ENCODE measurements at places on chromosomes 1 and 21. TPM values are rescaled to one million over a fixed set of nuclear protein-coding genes. Genes with fewer than 3 reads are reported as not detected.

The SELP gene
- polyA plus RNA-seq: 1.0 TPM

DNA sequence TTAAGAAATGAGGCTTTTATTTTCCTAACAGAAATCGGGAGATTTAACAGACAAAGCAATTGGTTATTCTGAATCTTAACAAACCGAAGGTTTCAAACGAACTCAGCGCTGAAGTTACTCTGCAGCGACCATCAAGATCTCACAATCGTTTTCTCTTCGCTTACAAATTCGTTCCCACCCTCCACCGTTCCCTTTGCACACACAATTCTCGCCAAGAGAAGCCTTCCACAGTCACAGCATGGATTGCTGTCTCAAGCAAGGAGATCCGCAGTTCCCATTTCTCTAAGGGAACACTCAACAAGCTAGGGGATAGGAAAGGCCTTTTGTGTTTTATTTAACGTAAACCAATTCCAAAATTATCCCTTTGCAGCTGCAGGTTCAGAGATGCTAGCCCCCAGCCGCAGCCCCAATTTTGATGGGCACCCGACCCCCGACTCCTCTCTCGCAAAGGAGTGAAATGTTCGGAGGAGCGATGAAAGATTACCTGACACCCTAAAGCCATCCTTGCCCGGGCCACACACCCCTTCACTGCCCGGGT, 755 bp downstream of the FBXO42 start:
- DNase-seq: peak; percentile 72

GRCh38 chr1:111446546-111446945, 2.5 kb downstream of the WDR77 start:
- DNase-seq: no peak

GRCh38 chr1:84259376-84259775, 42.1 kb upstream of the SAMD13 start:
- DNase-seq: no peak

The RGSL1 gene
- polyA plus RNA-seq: not detected

- no peak for DNase-seq
Observed at GRCh38 chr1:166918088-166918955, 42.3 kb upstream of the TADA1 start.

The MROH7 gene
- 6.0 TPM for polyA plus RNA-seq

DNA sequence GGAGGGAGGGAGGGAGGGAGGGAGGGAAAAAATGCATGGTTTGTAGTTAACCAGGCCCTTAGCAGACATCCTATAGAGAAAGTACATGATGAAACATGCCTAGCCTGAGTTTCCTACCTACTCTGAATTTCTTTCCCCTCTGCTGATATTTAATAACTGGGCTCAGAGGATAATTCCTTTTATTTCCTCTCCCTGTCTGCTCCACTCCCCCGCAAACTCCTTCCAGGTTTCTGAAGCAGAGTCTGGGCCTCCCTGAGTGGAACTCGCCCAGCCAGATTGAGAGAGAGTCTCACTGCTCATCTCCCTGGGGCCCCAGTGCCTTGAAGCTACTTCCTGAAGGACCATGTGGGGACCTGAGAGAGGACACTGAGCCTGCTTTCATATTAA, 111.9 kb upstream of the SLC44A3 start:
- DNase-seq: peak; percentile 64

The FCRL4 gene
- not detected for polyA plus RNA-seq

The SYT6 gene
- 1.4 TPM for polyA plus RNA-seq

The ATAD3C gene
- 0.35 TPM for polyA plus RNA-seq

The FNDC10 gene
- 2.8 TPM for polyA plus RNA-seq

DNA sequence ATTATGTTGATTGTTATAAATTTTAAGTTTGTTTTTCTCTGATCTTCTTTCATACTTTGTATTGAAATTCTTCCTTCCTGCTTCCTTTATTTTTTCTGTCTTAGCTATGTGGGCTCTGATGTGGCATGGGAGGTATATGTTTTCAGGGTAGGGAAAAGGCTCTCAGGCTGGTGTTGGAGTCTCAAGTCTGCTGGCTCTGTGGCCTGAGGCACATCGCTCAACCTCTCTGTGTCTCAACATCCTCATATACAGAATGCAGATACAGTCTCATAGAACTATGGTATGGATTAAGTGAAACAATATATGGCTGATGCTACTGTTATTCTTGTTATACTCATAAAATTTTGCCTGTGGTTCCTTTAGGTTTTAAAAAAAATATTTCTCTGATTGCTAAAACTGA, 105.9 kb downstream of the KCNN3 start:
- DNase-seq: no peak

- no peak for DNase-seq
Observed at GRCh38 chr1:7380712-7381111, 390.4 kb upstream of the VAMP3 start.

DNA sequence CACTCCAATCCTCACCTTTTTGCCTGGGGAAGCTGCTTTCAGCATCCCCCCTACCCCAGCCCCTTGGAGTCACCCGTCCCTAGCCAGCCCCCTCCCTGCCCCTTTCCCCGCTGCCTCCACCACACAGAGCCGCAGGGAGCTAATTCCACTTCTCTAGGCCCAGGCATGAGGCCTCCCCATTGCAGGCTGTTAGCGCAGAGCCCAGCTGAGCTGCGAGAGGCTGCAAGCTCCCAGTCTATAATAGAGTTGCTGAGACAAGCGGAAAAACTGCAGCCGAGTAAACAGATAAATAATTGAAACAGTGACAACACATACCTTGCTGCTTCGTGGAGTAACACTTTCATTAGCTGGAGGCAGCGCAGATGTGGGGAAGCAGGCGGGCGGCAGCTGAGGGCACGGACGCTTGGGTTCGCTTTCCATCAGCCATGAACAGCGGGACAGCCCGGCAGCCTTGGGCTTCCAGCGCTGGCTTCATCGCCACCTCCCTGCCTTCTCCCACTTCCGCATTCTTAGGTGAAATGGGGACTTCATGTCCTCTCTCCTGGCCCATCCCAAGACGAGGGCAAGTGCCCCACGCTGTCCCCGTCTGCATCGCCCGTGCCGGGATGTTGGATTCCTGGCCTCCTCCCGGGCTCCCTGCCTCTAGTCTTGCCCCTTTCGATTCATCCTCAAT, 183.3 kb downstream of the IGSF21 start:
- no peak for DNase-seq

DNA sequence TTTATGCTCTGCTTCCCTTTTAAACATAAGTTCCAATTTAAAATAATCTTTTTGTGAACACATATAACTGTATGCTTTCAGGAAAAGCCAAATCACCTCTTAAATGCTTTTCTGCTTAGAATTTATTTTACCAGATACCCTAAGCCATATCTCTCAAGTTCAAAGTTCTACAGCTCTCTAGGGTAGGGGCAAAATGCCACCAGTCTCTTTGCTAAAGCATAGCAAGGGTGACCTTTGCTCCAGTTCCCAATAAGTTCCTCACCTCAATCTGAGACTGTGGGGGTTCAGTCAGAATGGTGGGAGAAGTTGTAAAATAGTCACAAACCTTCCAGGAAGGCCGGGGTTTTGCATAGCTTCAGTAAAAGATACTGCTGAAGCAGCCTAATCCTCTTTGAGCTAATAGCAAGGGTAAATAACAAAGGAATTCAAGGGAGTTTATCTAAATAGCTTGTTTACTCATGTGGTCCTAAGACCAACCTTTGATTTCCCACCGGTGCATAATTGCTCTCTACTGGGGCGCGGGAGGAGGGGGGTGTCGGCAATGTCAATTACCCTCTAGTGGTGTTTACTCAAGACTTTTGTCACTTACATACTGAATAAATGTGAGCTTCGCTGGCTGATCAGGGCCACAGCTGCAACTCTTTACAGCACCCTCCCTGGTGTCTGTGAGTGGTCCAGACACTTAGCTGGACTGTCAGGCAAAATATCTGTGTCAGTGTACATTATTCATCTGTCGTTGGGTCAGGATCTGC, 1376.2 kb downstream of the NCAM2 start:
- peak; percentile 8 for DNase-seq

The VPS13D gene
- polyA plus RNA-seq: 15.3 TPM

GRCh38 chr1:87399701-87400100, 71.0 kb downstream of the LMO4 start:
- no peak for DNase-seq

DNA sequence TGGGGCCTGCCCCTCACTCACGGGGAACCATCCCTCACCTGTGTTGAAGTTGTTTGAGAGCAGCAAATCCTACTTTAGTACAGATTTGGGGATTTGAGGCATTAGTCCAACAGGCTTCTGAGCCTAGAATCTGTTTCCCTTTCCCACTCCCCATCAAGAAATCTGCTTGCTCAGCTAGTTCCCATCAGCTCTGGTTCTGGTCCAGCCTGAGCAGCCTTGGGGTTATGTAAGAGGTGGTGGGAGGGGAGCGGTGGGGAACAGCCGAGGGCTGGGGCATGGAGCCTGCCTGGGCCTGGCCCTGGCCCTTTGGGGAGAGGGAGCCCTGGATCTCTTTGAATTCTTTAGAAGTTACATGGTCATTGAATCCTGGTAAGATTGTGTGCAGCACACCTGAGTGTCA, 4.1 kb downstream of the GSTM5 start:
- DNase-seq: no peak

The CHRNB2 gene
- 0.26 TPM for polyA plus RNA-seq

GRCh38 chr1:8011016-8011415, 15.1 kb downstream of the ERRFI1 start:
- peak; percentile 56 for DNase-seq

DNA sequence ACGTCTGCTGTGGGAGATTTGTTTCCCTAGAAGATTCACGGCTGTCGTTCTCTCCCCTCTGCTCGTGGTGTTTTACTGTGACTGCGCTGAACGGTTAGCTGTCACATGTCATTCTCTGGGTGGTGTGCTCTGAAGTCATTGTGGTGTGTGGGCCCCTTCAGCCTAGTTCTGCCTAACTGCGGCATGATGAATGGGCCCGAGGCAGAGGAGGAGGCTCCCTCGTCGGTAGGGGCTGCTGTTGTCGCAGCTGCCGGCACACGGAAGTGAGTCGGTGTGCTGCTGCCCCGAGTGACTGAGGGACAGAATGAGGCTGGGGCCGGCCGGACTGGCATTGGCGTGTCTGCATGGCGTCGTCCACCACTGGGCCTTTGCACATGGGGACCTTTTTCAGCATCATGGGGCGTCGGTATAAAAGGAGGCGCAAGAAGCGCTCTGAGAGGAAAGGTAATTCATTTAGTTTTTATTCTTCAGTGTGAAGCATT, 77.9 kb downstream of the ADARB1 start:
- DNase-seq: peak; percentile 57

DNA sequence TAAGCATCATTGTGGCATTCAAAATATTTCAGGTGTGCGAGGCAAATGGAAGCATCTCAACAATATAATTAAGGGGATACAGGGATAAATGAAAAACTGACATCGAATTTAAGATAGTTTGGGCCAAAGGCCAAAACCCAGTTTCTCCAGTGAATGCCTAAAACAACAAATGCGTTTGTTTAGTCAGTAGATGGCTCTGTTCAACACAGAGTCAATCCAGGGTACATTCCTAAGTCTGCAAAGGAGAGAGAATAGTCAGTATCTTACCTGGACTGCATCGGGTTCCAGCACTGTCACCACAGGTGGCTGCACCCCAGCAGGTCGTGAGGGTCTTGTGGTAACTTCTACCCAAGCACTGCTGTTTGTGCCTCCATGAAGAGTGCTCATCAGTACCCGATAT, 321.1 kb downstream of the KCTD3 start:
- no peak for DNase-seq

- DNase-seq: no peak
Observed at GRCh38 chr21:21996891-21997290, 998.7 kb downstream of the NCAM2 start.

DNA sequence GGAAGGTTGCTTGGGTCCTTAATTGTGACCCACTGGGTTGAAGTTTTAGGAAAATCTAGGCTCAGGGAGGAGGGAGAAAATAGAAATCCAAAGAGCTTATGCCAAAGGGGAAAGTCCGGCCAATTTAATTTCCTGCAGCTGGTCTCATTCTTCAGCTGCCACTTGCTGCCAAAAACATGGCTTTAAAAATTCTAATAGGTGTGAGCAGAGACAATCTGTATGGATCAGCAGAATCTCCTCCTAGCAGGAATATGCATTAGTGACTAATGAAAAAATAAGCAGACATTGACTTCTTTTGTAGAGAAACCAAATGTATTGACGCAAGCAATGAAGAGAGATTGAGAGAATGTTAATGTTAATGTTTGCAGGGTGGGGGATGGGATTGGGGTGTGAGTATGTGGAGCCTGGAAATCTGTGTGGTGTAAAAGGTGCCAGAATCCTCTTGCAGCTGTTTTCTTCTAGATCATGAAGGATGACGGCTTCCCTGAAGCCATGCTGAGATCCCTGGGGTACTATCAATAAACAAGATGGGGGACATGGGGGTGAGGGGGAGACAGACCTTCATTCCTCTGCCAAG, 35.3 kb downstream of the VWA5B1 start:
- peak; percentile 92 for DNase-seq

GRCh38 chr1:6645018-6645417, 20.4 kb downstream of the THAP3 start:
- DNase-seq: no peak

DNA sequence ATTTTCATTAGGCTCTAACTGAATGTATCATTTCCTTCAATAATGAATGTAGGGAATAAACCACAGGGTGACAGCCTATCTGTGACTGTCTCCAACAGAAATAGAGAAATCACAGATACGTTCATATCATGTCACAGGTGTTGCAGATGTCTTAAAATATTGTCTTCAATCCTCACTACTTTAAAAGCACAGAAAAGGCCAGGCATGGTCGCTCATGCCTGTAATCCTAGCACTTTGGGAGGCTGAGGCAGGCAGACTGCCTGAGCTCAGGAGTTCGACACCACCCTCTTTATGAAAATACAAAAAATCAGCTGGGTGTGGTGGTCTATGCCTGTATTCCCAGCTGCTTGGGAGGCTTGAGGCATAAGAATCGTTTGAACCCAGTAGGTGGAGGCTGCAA, 8.2 kb downstream of the CREG1 start:
- DNase-seq: no peak

The ARHGEF16 gene
- polyA plus RNA-seq: 0.75 TPM

DNA sequence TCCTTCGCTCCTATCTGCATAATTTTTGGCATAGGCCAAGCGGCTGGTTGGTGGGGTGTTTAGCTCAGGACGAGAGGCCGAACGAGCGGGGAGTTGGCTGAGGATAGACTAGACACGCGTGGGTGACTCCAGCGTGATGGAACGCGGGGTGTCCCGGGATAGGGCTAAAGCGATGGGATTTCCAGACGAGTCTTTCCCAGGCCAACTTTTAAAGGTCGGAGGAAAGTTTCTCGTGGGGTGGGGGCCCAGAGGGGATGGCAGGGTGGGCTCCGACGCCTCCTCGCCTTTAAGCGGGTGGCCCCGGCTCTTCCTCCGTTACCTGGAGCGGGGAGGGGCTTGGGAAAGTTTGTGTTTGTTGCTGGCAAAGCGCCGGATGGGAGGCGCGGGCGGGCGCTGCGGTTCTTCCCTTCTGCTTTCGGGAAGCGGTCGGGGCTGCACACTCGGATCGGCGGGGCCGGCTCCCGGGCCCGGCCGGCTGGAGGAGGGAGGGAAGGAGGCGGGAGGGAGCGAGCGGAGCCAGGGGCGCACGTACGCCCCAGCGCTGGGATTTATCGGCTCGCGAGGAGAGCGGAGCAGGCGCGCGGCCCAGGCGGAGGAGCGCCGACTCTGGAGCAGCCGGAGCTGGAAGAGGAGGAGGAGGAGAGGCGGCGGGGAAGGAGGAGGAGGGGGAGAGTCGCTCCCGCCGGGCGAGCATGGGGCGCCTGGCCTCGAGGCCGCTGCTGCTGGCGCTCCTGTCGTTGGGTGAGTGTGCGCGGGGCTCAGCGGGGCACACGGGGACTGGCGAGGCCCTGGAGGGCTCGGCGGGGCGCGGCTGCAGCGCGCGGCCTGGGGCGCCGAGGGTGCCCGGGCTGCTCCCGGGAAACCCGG, at the start of gene PTGFRN:
TSS of gene PTGFRN (plus strand) at position 405 of the 867 bp plus-strand sequence. CDS start at position 693, 288 bp downstream.
- DNase-seq: peak; percentile 91

The NCMAP gene
- 0.05 TPM for polyA plus RNA-seq

The GPR137B gene
- 4.9 TPM for polyA plus RNA-seq
